ENCODE measurements at places on chromosomes 5 and 9.

- no peak for DNase-seq
These were observed 66.2 kb upstream of the CACNA1B start for GRCh38 chr9:137811283-137811870.

- DNase-seq = peak; percentile 59
These were observed 25.1 kb downstream of the JADE2 start for GRCh38 chr5:134550271-134551214.

GRCh38 chr5:107971846-107972245 lies 301.1 kb upstream of the EFNA5 start:
- no peak for DNase-seq

DNA sequence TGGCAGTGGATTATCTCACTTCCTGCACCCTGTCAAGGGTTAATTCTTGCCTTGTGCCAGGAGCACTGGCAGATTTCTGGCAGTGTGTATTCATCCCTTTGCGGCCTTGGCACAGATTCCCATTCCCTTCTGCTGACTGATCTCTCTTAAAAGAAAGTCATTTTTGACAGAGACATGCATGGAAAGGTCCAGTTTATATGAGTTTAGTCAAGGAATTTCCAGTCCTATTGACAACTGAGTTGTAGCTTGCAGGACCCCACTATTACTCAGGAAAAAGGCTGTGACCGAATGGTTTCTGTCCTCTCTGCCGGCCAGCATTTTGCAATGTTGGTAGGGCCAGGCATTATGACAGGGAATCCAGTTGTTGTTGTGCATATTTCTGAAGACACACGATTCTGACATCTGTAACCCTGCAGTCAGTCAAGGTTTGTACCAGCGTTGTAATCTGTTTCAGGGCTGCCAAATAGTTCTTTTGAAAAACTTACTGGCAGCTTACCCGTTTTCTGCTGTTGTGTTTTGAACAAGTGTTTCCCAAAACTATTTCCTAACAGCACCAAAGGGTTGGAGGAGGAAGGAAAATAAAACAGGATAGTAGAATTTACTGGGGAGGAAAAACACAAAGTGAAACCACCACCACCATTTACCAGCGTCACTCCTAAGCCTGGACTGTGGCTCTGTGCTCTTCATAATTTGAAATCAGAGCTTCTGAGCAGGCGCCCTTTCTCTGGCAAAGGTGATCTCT lies 243.4 kb upstream of the KLF4 start:
- DNase-seq = no peak

DNA sequence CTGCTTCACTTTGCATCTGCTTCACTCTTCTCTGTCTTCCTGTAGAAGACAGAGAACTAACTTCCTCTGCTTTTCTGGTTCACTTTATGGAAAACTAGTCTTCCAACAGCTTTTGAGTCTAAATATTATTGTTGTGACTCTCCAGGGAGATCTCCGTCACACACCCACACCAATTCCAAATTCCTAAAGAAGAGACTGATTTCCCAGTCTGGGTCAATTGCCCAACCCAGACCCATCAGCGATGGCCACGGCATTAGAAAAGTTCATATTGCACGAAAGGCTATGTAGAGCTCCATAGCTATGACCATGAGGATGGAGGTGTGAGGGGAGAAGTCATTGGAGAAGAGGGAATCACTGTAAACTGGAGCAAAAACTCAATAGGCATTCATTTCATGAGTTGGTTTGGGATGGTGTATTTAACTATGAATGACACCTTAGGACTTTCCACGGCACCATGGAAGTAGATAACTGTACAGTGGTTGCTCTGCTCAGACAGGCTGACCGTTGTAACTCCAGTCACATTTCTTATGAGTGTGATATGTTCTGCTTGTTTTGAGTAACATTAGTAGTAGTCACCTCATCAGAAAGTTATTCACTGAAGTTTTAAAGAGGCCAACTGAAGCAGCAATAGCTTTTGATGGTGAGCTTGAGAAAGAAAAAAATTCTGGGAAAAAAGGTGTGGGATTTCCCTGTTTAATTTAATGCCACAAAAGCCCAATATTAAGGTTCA lies 78.1 kb upstream of the MAMDC2 start:
- no peak for DNase-seq

DNA sequence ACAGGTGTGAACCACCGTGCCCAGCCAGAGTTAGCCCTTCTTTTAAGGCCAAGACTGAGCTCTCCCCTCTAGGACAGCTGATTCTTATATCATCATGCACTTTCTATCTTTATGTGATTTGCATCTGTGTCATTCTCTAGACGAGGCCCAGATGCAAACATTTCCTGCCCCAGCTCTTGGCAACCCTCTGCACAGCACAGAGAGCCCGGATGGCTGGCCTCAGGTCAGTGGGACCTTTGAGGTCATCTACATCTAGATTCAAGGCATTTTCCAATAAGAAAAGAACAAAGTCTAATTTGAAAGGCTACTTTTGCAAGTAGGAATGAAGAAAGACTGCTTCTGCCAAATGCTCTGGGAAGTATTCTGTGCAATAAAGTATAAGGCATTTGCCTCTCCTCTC lies 109.0 kb upstream of the DAB2 start:
- no peak for DNase-seq

GRCh38 chr5:133265720-133266526 lies 214.1 kb downstream of the HSPA4 start:
- no peak for DNase-seq

DNA sequence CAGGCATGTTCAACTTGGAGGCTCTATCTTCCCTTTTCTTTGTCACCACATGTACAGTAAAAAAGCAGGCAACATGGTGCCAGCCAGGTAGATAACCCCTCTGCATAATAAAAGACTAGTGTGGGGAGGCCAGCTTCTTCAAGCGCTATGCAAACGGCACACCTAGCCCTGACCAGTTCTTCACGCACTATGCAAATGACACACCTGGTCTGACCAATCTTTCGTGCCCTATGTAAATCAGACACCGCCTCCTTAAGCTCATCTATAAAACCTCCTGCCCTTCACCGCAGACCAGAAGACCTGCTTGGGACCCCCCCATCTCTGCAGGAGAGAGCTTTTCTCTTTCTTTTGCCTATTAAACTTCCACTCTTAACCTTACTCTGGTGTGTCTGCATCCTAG lies 28.1 kb upstream of the UGCG start:
- DNase-seq = no peak

DNA sequence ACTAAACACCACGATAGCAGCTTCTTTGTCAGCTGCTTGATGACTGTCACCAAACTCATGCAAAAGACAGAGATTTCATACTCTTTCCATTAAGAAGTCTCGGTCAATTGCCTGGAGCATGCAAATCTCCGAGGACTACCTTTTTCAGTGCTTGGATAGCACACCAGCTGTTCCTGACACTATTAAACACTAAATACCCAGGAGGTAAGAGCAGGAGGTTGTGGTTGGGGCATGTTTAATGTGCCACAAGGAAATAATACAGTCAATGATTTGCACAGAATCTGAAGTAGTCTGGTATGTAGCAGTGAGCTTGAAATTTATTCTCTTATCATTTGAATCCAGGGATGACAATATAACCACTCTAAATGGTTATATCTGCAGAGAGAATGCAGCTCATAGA lies 996.2 kb downstream of the CDH12 start:
- DNase-seq = no peak

- DNase-seq = peak; percentile 73
These were observed 72.5 kb downstream of the STK10 start for GRCh38 chr5:172115541-172115982.

DNA sequence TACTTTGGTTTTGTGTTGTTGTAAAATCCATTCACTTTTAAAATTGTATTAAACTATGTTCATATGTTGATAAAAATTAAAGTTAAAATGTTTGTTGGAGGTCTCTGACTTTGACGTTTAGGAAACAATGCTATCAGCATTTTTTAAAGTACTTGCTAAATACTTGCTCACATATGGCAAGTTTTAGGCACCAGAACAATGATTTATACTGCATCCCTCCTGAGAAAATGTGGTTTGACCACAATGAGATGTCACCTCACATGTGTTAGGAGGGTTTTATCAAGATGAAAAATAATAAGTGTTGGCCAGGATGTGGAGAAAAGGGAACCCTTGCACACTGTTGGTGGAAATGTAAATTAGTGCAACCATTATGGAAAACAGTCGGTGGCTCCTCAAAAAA lies 180.8 kb downstream of the HSD17B3 start:
- no peak for DNase-seq

GRCh38 chr9:38178237-38178636 lies 109.2 kb upstream of the SHB start:
- DNase-seq = no peak

- no peak for DNase-seq
These were observed 7.8 kb downstream of the SLC9A3 start for GRCh38 chr5:516338-516925.

- no peak for DNase-seq
These were observed 43.1 kb upstream of the TTC39B start for GRCh38 chr9:15349892-15350761.

GRCh38 chr9:71663216-71663615 lies 105.1 kb downstream of the CEMIP2 start:
- no peak for DNase-seq

- DNase-seq = no peak
These were observed 288.2 kb downstream of the ACTL7B start for GRCh38 chr9:108567571-108567970.

DNA sequence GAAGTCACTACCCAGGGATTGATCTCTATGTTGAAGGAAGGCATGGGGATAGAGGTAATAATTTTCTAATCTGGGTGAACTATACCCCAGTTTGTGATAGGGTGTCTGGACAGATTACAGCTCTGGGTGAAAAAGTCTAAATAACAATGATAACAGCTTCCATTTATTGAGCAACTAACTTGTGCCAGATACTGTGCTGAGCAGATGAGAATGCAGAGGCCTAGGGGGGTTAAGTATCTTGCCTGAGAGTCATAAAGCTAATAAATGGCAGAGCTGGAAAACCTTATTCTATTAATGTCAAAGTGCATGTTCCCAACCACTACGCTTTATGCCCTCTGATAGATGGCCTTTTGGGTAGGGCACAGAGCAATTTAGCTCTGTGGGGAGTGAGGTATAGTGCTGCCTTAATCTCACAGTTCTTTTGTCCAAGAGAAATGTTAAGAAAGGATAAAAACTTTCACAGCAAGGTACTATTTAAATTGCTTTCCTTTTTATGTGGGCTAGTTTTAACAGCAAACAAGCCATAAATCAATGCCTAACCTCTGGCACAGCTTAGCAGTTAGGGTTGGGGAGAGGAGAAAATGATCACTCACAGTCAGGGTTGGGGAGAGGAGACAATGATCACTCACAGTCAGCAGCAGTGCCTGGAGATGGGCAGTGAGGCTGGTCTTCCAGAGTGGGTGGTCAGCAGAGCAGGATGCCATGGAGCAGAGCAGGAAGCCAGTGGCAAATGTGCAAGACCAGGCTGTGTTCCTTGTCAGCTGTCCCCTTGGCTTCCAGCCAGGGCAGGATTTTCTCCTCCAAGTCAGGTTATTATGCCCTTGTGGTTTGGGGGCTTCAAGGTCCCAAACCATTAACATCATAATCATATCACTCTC lies 187.0 kb downstream of the CARTPT start:
- DNase-seq = no peak

GRCh38 chr9:130473009-130473408 lies 28.2 kb downstream of the ASS1 start:
- no peak for DNase-seq

DNA sequence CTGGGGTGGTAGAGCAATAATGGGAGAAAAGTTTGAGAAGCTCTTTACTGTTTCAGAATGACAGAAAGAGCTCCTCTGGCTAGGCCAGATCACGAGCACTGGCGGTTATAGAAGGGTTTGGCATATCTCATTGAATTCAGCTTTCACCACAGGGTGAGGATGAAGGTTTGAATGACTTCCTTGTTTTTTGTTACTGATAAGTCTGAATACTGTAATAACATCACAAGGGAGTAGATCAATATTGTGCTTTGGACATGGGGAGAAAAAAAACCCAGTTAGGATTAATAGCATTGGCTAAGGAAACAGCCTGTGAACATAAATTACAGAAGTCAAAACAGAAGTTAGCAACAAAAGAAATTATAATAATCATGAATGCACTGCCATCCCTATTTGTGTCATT lies 9.4 kb downstream of the PHAX start:
- peak; percentile 47 for DNase-seq

- DNase-seq = no peak
These were observed 976.1 kb upstream of the NUDT12 start for GRCh38 chr5:104538734-104539133.

- no peak for DNase-seq
These were observed 33.2 kb upstream of the SNX2 start for GRCh38 chr5:122741681-122742080.

GRCh38 chr9:13266167-13266566 lies 13.3 kb downstream of the MPDZ start:
- no peak for DNase-seq

- DNase-seq = no peak
These were observed 480.2 kb downstream of the RASEF start for GRCh38 chr9:82582693-82583092.

GRCh38 chr5:112294126-112294525 lies 125.0 kb downstream of the EPB41L4A start:
- DNase-seq = no peak

DNA sequence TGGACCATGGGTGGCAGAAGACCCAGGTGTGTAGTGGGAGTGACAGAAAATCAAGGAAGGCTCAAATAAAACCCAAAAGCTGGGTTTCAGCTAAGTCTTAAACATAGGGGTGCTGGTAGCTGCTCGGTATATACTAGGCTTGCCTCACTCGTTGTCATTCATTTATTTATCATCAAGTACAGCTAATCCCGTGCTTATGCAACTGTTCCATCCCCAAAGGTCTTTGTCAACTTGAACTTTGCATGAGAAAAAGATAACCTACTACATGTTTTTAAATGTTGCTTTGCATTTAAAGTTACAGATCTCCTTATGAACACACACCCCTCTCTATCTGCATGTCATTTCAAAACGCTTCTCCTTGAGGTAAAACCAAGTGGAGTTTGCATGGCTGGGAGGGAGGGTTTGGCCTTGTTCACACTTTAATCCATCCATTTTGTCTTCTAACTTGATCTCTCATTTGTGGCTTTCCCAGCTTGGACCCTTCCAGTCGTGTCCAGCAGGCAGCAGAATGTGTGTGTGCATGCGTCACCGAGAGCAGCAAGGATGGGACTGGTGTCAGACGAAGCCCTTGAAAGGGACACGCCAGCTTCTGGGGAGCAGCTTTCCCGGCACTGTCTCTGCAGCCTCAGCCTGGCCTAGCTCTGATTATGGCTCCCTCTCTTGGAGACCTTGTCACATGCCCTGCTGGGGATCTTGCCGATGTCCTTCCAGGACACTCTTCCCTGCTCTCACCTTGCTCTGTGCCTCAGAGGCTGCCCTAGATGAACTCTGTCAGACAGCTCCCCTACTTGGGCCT lies 133.5 kb downstream of the GADD45G start:
- DNase-seq = no peak

DNA sequence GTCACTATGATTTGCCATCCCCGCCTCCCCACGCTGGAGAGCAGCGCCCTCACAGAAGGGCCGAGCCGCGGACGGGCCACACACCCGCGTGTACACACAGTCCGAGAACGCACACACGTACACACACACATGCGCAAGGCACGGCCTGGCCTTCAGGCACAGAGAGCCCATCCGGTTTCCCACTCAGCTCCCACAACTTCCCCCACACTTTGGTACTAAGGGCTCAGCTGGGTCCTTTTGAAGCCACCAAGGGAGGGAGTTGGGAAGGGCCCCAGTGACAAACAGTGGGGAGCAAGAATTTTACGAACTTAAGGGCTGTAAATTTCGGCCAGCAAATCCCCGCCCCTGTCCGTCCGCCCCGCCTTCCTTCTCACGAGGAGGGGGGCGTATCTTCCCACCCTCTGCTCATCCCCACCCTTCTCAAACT lies 133.3 kb upstream of the HAND1 start:
- DNase-seq = no peak
